Heart left ventricle (tissue), 16 donors: ENCODE measurements at places on chromosomes 2 and 18. TPM values are rescaled to one million over a fixed set of nuclear protein-coding genes. Genes with fewer than 3 reads are reported as not detected.
A peak's percentile ranks its signal among the peaks of the same experiment; 100 is the strongest.

DNA sequence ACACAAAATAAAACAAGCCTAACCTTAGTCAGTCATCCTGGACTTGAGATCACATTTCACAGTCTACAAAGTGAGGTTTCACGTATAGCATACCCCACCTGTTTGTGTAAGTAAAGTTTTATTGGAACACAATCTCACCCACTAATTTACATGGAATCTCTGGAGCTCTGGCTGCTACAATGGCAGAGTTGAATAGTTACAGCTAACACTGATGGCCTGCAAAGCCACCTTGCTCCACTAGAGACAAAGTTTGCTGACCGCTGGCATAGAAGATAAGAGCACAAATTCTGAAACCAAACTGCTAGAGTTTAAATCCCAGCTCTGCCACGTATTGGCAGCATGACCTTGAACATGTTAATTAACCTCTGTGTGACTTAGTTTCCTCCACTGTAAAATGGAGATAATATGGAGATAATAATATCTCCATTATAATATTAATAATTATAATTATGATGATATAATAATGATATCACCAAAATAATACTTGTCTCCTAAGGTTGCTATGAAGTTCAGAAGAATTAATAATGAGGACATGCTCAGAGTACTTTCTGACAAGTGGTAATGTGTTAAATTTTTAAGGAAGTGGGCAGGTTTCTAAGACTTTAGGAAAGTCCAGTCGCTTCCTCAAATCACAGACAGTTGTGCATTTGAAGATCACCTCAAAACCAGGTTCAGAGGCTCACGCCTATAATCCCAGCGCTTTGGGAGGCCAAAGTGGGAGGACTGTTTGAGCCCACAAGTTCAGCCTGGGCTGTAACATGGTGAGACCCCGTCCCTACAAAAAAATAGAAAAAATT is 204.6 kb downstream of the SH3RF3 start:
- DNase-seq = no peak

- DNase-seq = peak; percentile 33
These were observed 231.7 kb downstream of the KLHL29 start for GRCh38 chr2:23616630-23617029.

DNA sequence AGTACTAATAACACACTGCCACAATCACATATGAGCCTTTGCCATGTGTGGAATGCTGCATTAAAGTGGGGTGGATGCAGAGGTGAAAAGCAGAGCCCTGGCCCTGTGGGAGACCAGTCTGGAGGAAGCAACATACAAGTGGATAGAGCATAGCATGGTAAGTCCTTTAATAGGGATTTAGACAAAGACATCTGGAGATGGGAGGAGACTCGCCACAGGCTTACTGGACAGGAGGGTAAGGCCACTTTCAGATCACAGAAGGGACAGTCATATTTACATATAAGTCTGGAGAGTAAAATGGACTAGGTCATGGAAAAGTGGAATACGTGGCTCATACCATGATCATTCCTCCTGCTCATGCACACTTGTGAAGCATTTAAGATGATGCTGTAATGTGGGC is 84.3 kb downstream of the PPP1R1C start:
- no peak for DNase-seq

DNA sequence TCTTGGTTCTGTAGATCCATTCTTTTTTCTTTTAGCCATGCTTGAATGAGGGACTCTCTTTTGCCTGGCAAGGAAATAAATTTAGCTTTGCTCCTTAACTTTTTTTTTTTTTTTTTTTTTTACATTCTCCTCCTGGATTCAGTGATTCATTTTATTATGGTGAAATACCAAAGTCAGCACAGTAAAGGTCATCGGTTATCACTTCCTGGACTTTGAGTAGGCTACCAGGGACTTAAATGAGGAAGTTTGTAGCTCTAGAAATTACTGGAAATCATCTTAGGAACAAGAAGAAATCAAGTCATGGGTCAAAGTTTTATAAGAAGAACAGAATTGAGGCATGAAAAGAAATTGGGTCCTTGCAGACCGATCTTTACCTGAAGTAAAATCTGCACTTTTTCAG is 75.0 kb downstream of the SOCS6 start:
- no peak for DNase-seq

DNA sequence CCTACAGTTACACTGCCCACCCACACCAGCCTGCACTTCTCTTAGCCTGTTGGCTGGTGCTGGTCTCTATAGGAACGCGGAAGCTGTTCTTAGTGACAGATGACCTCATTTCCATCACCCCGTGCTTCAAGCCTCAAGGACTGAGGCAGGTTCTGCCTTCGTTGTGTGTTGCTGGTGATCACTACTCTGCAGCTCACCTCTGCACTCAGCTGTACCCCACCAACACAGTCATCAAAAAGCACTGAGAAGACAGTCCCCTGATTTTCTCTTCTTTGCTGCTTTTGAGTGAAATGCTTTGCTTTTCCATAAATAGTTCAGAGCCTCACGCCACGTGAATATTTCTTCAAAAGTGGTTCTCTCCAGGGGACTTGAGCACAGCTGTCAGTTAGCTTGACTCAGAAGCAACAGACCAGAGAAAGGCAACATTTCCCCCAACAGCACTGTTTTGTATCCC is 225.7 kb upstream of the CCDC150 start:
- DNase-seq = no peak

GRCh38 chr2:127632592-127633489 is 13.1 kb upstream of the GPR17 start:
- no peak for DNase-seq

DNA sequence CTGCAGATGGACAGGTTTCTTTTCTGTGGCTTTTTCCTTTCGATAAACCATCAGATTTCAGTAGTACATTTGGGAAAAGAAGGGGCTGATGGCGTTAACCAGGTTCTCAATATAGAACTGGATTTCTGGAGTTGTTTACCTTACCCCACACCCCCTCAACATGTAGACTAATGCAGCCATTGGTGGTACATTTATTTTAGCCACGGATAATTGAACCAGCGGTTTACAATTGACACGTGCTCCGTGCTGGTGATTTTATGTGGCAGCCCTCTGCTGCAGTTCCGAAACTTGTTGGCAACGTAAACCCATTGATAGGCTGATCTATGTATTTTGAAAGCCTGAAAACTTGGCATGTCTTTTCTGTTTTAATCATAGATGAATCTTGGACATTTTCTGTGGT is 5.4 kb downstream of the SOX11 start:
- DNase-seq = no peak

- no peak for DNase-seq
These were observed 50.1 kb upstream of the HAAO start for GRCh38 chr2:42842466-42842865.

GRCh38 chr2:9812945-9813311 is 30.3 kb upstream of the TAF1B start:
- no peak for DNase-seq

GRCh38 chr2:60867848-60868247 is 13.5 kb upstream of the REL start:
- DNase-seq = no peak

GRCh38 chr2:1569879-1570450 is 156.7 kb downstream of the TPO start:
- DNase-seq = no peak

DNA sequence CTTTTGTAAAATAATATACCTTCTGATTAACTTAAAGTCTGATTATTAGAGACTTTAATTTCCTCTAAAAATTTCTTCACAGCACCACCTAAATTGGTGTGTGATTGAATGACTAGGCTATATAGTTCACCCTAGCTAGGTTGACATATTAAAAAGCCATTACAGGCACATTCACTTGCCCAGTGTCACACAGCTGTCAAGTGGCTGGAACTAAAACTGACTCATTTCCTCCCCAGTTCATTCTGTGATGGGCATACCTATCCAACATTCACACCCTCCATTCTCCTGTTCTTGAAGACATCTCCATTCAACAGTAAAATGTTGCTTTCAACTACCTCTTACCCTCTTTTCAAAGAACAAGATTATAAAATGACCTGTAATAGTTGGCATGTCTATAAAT is 334.5 kb downstream of the ARHGAP15 start:
- DNase-seq = no peak

- DNase-seq = no peak
These were observed 771.1 kb upstream of the ZEB2 start for GRCh38 chr2:145290986-145291385.

DNA sequence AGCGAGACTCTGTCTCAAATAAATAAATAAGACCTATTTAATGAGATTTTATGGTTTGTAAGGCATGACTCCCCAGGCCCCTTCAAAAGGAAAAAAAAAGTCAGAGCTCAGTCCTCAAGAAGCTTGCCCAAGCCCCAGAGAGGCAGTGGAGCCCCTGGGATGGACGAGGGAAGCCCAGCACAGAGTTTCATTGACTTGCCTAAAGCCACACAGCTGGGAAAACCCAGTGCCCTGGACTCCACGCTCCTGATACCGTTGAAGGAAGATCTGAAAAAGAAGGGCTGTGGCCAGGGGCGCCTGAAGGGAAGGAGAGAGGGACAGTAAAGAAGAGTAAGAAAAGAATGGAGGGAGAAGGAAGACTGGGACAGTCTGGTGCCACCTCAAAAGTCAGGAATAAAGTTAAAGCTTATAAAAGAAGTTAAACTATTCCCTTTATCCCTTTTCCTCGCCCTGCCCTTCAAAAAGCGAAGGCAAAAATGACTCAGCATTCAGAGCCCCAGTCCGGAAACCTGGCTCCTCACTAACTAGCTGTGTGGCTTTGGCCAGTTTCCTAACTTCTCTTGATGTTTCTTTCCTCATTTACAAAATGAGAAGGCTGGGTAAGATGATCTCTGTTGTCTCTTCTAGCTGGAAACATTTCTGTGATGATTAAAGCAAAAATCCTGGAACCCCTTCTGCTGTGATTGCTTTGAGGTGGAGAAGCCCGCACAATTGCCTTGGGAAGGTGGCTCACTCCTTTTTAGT is 46.7 kb downstream of the LYPD1 start:
- no peak for DNase-seq

PIGN gene
- 25.9 TPM for total RNA-seq

AFF3 gene
- 6.9 TPM for total RNA-seq

VWA3B gene
- total RNA-seq = 0.17 TPM

ACOXL gene
- not detected for total RNA-seq

DCDC2C gene
- not detected for total RNA-seq

ECEL1 gene
- 0.33 TPM for total RNA-seq

KCNE4 gene
- 1.5 TPM for total RNA-seq

SMYD1 gene
- total RNA-seq = 132 TPM

CCDC138 gene
- 1.1 TPM for total RNA-seq

FAM237A gene
- total RNA-seq = not detected
